Stimulated activated CD4-positive, alpha-beta T cell treated with anti-CD3 and anti-CD28 coated beads, TNF-alpha, amount 100 ng/mL, for 48 hours (primary cell): ENCODE measurements at places on chromosomes 6 and 20.

DNA sequence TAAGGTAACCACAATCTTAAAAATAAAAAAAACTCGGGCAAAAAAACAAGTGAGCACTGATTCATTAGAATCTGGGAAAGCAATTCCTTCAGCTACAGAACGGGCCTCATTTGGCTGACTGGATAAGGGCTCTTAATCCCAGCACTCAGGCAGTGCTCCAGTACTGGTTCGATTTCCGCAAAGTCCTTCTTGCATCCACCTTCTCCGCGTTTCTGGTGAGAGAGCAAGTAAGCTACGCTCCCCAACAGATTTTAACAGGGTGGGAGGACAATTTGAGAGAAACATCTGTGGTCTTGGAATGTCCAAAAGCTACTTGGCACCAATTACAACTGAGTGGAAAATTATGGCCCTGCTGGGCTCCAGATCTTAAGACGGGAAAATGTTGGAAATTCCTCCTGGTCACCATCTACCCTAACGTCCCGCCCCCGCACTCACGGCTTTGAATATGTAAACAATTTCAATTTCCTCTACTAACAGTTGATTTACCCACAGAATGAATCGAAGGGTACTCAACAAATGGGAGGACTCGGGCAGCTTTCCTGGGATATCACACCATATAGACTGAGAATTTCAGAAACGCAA, 18.1 kb upstream of the ZSCAN9 start:
- no peak for DNase-seq

DNA sequence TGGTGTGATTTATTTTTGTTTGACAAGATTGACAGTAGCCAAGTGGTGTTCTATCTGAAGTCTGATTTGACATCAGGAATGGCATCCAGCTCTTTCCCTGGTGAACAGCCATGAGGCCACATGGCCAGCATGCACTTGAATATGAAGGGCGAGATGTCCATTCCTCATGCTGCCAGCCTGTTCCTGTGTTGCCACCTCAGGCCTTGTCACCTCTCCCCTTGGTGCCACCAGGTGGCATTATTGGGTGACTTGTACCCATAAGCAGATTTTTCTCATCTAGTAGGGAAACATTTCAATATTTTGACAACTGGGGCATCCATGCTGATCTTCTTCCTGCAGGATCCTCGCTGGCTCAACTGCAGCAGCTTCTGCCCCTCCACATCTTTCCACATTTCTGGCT, 199.1 kb downstream of the ERMARD start:
- DNase-seq, result no peak

- no peak for DNase-seq
Measured at GRCh38 chr6:84432619-84433018, 205.2 kb upstream of the CEP162 start.

DNA sequence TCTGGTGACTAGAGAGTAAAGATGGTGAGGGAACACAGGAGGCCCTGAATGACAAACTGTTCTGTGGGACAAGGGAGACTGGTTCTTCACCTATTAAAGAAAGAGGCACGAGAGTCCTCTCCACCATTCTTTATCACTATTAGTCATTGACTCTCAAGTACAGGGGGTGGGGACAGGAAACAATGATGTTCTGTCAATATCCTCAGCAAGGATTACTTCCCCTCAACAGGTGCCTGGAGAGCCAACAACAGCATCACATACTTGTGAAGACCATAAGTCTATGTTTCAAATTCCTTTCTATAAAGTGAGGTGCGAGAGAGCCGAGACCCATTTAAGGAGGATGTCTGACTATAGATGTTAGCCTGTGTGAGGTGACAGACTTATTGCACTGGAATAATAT, 72.4 kb upstream of the TBC1D7 start:
- DNase-seq, result no peak

GRCh38 chr6:166315436-166315835, 7.2 kb upstream of the PRR18 start:
- no peak for DNase-seq

DNA sequence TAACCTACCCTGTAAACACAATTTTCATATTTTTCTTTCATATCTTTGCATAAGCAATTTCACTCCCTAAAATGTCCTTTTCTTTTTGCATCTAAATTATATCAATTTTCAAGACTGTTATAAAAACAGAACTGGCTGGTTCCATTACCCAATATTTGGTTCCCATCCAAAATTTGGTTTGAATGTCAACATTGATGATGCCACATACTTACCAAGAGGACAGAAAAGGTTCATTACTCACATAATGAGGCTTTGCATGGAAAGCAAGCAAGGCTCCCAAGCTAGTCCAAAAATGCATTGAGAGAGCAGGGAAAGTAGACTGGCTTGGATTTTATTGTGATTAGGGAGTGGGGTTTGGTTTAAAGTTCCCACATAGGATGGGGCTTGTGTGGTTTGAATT, 144.4 kb upstream of the AKIRIN2 start:
- no peak for DNase-seq

GRCh38 chr6:144284783-144285547, at the start of gene UTRN:
Gene UTRN, plus strand, starts transcription at chr6:144285335. Its CDS starts 6,494 bp downstream, at chr6:144291829.
- DNase-seq, result peak; percentile 28
